ENCODE measurements at places on chromosomes 4 and X.

- DNase-seq = no peak
Observed at GRCh38 chrX:17968367-17968766, 107.3 kb upstream of the RAI2 start.

DNA sequence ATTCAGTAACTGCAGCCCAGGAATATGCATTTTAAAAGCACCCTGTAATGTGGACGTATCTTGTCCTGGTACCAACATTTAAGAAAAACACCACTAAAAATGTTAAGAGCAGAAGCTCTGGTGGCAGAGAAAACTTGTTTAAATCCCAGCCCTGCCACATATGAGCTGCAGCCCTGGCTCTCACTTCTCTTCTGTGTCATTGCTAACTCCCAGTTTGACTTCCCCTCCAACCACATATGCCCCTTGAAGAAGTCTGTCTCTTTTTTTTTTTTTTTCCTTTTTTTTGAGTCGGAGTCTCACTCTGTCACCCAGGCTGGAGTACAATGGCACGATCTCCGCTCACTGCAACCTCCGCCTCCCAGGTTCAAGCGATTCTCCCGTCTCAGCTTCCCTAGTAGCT lies 14.8 kb downstream of the LHFPL1 start:
- no peak for DNase-seq

- DNase-seq = no peak
Observed at GRCh38 chrX:131477498-131477897, 66.4 kb upstream of the OR13H1 start.

DNA sequence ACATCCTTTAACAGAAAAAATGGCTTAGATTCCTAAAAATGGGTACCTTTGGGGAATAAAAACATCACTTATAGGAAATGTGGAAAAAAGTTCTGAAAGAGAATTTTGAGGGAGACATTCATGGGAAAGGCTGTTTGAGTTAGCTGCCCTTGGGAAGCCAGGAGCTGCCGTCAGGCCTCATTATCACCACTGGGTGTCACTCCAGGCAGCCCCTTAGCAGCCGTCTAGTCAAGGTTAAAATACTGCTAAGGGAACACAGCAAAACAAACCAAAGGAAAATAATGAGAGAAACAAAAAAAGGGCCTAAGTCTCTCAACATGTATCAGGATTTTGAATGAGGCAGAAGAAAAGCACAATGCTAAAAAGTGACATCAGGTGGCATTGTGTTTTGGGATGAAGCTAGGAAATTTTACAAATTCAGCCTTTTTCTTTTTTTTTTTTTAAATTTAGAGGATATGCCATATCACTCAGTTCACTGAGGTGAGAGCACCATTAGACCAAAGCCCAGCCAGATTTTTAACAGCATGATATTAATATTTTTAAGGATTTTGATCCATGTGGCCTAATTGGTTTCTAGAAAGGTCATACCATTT lies 235.3 kb downstream of the GPAT3 start:
- DNase-seq = no peak

GRCh38 chr4:125772680-125773079 lies 457.9 kb downstream of the FAT4 start:
- DNase-seq = no peak

- no peak for DNase-seq
Observed at GRCh38 chr4:107714256-107714655, 5.8 kb downstream of the PAPSS1 start.

GRCh38 chr4:80730158-80730557 lies 300.4 kb upstream of the BMP3 start:
- DNase-seq = no peak

- no peak for DNase-seq
Observed at GRCh38 chr4:89294573-89295269, 12.9 kb downstream of the GPRIN3 start.

GRCh38 chr4:159432436-159432835 lies 329.6 kb downstream of the RAPGEF2 start:
- DNase-seq = no peak

GRCh38 chrX:30612250-30612655 lies 34.7 kb upstream of the TASL start:
- DNase-seq = no peak

DNA sequence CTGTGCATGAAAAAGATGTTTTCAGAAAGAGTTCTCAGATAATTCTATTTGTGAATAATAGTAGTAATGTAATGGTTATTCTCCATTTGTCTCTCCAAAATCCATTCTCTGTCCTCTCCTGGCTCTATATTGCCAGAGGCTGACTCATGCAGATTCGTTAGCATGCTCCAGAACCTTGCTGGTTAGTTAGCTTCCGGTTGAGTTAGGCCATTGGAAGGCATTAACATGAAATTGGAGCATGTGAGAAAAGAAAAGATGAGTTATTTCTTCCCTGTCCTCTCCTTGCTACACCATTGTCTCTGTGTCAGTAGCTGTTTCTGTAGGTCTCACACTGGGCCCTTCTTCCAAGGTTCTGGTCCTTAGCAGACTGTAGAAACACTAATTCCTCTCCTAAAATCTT lies 23.5 kb upstream of the PRDM8 start:
- no peak for DNase-seq

DNA sequence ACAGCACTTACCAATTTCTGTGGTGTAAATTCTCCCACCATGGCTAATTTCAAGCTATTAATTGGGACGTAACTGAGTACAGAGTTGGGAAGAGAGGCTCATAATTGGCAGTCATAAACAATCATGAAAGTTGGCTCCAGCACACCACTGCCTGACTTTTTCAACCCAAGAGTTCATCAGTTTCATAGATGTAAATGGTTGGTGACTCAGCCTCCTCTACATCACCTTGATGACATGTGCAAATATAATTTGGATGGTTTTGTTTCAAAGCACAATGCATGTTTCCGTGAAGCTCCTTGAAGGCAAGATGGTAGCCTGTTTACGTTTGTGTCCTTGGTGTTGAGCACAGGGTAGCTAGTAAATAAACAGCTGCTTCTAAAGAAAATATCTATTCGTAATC lies 235.1 kb downstream of the LDB2 start:
- no peak for DNase-seq

- no peak for DNase-seq
Observed at GRCh38 chr4:108693819-108694218, 43.4 kb downstream of the OSTC start.

DNA sequence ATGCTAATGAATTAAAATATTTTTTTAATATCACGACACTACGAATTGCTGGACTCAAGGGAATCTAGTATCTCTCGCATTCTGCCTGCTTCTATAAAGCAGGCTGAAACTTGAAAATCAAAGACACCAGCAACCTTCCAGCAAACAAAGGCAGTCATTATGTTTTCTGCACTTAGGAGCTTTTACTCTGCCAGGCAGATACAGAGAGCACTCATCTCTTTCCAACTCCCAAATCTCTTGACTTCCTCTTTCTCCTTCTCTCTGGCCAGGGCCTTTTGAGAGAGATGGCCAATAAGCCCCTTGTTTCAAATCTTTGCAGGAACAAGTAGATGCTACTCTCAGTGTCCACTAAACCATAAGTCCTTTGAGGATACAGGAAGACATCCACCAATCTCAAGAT lies 95.2 kb upstream of the KLF3 start:
- DNase-seq = no peak

DNA sequence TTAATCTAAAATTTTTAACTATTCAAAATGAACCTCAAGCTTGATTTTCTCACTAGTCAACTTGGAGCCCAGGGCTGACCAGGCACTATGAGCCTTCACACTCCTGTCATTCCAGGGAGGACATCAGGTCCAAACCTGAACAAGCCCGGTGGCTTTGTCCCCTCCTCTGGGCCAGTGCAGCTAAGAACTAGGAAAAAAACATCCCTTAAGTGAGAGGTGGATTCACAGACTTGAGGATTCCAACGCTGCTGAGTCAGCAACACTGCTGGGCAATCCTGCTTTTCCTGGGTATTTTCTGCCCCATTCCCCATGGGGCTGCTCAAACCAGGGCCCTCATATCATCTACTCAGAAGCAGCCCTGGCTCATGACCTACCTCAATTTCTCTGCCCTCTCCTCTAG lies 4.0 kb downstream of the RNF212 start:
- no peak for DNase-seq

- DNase-seq = no peak
Observed at GRCh38 chrX:7083468-7084396, 63.8 kb upstream of the STS start.

GRCh38 chr4:149203256-149204001 lies 612.2 kb downstream of the IQCM start:
- DNase-seq = no peak

GRCh38 chr4:150256841-150257730 lies 178.8 kb downstream of the DCLK2 start:
- no peak for DNase-seq

DNA sequence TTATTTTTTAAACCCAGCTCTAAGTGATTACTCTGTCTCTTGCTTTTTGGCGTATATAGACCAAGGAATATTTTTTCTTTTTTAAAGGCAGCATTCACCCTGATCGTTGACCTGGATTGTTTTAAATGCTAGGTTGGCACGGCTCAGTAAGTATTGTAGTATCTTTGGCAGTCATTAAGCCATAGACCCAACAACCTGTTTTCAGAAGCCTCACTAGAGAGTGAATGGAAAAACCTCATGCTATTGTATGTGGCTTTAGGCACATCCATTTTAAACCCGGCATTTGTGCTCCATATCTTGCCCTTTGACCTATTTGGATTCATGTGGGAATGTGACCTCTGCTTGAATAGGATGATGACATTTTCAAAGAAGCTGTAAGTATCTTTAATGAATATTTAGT lies 183.9 kb downstream of the SNCA start:
- DNase-seq = no peak
